ENCODE measurements at places on chromosomes 16 and 17.

DNA sequence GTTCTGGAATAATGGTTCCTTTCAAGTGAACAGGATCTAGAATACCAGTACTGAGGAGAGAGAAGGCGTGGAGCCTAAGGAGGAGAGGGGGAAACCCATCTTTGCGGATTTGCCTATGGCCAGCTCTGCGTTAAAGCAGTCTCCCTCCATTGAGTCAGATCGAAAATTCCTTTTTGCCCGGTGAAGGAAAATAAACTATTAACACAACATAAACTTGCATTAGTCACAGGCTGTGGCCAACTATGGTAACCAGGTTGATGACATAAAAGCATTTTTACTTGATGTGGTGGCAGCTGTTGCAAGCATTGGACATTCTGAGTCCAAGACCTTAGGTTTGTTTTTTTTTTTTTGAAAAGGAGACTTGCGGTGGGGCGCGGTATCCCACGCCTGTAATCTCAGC, 8.9 kb downstream of the LDAF1 start:
- no peaks in the 10 kb centered on the region for H3K27me3 ChIP-seq
- H3K36me3 ChIP-seq = peaks cover 29% of the 10 kb centered on the region
- H3K27ac ChIP-seq = no peak overlapping the region
- no peak overlapping the region for H3K4me3 ChIP-seq
- no peak for DNase-seq

DNA sequence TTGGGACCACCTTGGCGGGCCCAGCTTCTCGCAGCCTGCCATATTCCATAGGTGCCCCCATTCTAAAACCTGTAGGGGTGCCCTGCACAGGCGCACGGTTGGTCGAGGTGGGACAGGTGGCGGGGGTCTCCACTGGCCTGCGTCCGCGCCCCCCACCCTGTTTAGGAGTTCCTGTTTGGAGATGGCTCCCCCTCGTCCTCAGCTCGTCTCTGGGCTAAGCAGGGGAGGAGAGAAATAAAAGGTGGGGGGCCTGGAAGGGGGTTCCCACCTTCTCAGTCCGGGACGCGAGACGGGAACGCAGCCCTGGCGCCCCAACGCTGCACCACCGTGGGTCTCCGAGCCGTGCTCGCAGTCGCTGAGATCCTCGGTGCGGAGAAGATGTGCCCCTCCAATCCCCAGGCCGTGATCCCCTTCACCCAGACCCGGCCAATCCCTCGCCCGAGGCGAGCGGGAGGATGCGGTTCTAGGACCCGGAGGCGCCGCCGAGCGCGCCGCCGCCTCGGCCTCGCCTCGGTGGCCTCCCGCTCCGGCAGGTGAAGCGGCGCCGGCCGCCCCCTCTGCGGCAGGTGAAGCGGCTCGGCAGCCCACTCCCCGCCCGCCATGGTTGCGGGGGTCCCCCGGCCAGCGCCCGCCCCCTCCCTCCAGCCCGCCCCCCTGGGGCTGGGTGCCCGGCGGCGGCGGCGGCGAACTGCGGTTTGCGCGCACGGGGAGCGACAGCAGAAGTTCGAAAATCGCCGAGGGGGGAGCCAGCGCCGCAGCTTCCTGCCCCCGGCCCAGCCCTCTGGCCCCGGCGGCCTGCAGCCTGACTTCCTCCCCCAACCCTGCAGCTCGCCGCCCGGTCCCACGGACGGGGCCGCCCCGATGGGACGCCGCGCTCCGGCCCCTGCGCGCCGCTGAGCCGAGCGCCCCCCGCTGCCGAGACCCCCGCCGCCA, at the start of gene FMNL1:
Gene FMNL1, plus strand, starts transcription at position 805 of the 933 bp plus-strand sequence. CDS start 240 bp downstream, outside the sequence.
- peak within 1 kb of the TSS; percentile 98 for H3K27ac ChIP-seq
- H3K4me1 ChIP-seq = peaks cover 54% of the 10 kb centered on the region
- H3K27me3 ChIP-seq = no peaks in the 10 kb centered on the region
- DNase-seq = peak; percentile 73
- H3K36me3 ChIP-seq = peaks cover 7% of the 10 kb centered on the region

- DNase-seq = no peak
- no peak overlapping the region for H3K4me3 ChIP-seq
- peaks cover 30% of the 10 kb centered on the region for H3K4me1 ChIP-seq
- no peaks in the 10 kb centered on the region for H3K27me3 ChIP-seq
These were observed 29.7 kb downstream of the KSR1 start for GRCh38 chr17:27485716-27486495.

DNA sequence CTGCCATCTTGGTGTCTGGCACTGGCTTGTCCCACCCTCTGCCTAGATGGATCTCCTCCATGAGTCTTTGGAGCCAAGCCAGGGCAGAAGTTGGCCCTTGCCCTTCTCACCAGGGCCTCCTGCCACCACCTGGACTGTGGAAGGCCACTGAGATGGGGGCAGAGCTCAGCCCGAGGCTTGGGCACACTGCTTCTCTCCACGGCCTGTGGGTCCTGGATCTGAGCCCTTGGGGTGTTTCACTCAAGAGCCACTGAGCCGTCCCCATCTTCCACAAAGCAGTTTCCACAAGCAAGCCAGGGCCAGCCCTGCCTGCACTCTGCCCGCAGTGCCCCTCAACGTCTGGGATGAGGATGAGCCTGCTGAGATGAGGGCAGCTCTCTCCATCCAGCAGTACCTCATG, 16.7 kb upstream of the CD300A start:
- H3K4me1 ChIP-seq = peaks cover 2% of the 10 kb centered on the region
- no peaks in the 10 kb centered on the region for H3K36me3 ChIP-seq
- H3K27ac ChIP-seq = no peak overlapping the region
- no peak overlapping the region for H3K4me3 ChIP-seq
- no peak for DNase-seq
- peaks cover 13% of the 10 kb centered on the region for H3K27me3 ChIP-seq

DNA sequence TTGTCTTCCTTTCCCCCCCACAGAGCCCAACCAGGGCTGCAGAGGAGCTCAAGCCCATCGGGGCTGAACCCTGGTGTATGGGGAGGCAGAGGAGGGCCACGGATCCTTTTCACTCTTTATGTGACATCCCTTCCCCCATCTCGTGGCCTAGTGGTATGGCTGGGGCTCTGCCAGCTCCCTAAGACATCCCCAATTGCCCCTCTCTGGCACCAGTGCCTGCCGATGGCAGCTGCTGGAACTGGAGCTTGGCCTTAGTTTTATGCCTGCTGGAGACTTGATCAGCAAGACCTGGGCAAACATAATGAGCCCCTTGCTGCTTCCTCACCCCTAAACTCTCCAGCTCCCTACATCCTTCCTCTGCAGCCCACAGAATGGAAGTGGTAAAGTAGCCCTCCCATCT, 8.0 kb upstream of the TOP2A start:
- H3K4me3 ChIP-seq = no peak overlapping the region
- no peak overlapping the region for H3K27ac ChIP-seq
- no peaks in the 10 kb centered on the region for H3K36me3 ChIP-seq
- H3K4me1 ChIP-seq = no peaks in the 10 kb centered on the region
